Activated CD8-positive, alpha-beta memory T cell treated with anti-CD3 and anti-CD28 coated beads, Interleukin-2, amount 50 U/mL, for 48 hours (primary cell): ENCODE measurements at places on chromosomes 1 and 21.
A peak's percentile ranks its signal among the peaks of the same experiment; 100 is the strongest.

DNA sequence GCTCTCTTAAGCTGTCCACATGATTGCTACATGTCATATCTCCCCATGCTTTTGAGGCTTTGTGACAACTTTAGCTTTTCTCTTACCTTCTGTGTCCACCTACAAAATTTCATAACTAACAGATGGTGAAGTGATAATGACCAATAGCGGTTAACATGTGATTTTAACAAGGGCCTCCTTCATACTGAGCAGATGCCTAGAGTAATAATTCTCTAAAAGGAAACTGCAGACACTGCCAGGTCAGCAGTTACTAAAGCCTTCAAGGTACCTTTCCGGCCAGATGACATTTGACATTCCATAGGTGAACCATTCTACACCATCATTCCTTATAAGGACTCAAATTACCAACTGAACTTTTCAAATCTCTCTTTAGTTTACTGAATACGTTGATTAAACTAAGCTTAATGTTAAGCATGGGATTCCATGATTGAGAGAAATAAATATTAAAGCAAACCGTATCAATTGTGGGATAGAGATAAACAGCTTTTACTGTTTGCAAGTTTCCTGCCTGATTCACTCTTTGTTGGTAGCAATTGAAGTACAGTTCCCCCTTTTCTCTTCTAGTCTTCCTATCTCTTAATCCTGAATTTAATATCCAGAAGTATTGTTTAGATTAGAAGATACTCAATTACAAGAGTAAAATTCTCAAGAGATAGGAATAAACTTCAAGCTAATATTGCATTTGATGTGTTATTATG lies 205.1 kb downstream of the PLA2G4A start:
- no peak for DNase-seq

GRCh38 chr1:246544001-246544400 lies 22.1 kb downstream of the TFB2M start:
- DNase-seq = no peak

DNA sequence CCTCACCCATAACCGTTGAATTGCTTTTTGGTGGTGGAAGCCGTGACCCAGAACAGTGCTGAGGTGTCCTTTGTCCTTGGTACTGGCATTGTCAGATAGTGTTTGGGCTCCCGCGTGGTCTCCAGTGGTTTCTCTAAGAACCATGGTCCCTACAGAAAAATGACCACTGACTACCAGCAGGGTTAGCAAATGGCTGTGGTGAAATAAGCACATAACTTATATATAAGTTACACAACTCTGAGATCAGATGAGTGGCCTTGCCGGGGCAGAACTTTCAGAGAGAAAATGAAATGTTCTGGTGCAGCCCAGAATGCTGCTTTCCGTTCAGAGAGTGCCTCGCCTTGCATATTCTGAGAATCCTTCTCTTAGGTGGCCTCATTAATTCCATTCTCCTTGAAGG lies 5.0 kb downstream of the SLC37A1 start:
- DNase-seq = no peak

DNA sequence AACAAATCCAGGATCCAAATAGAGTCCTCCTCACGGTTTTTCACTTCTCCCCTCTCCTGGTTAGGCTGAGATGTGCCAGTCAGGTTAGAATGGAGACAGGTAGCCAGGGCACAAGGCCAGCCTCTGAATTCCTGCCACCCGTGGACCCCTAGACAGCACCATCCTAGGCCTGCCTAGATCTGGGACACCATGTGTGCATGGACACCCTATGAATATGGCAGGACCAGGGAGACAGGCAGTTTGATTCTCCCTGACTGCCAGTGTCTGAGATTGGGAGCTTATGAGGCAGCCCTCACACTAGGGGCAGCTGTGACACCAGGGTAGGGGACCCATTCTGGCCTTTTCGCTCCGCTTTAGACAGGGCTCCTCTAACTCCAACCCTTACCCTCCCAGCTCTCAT lies 7.5 kb downstream of the AVPR1B start:
- no peak for DNase-seq

- no peak for DNase-seq
Measured at GRCh38 chr1:158145173-158145719, 35.4 kb upstream of the CD1D start.

- DNase-seq = no peak
Measured at GRCh38 chr1:12387641-12388040, 157.8 kb downstream of the VPS13D start.

GRCh38 chr1:196361112-196361714 lies 247.0 kb downstream of the KCNT2 start:
- DNase-seq = no peak

GRCh38 chr1:197737916-197738315 lies 37.4 kb downstream of the DENND1B start:
- DNase-seq = no peak

GRCh38 chr1:209302779-209303568 lies 280.5 kb upstream of the CAMK1G start:
- no peak for DNase-seq

GRCh38 chr1:86114816-86115400 lies 41.7 kb downstream of the COL24A1 start:
- no peak for DNase-seq

- no peak for DNase-seq
Measured at GRCh38 chr1:38328278-38329035, 281.9 kb upstream of the POU3F1 start.

DNA sequence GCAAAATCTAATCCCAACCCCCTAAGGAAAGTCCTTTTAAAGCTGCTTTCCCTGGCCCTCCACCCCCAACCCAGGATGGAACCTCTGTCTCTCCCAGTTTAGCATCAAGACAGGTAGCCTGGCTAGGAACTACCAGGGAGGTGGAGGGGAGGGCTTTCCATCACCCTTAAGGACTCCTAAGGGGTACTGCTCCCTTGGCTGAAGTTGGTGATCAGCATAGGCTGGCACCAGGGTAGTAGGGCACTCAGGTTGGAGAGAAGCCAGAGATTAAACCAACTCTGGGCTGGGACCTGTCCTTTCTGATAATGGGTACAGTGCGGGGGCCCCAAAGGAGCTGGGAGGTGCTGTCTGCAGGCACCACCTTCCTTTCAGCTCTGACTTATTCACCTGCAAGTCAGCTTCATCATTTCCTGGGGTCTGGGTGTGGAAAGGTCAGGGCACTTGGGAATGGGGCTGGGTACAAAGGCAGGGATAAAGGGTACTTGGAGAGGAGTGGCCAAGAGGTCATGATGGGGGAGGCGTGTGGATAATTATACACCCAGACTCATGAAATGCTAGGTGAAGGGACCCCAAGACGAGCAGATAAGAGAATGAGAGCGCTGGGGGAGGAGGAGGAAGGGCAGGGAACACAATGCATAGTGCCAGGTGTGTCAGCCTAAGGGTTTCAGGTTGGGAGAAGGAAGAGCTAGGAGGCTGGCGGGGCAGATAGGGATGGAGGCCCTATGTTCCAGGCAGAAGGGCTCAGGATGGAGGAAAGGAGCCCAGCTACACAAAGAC lies 1.2 kb downstream of the ARHGEF2 start:
- no peak for DNase-seq

DNA sequence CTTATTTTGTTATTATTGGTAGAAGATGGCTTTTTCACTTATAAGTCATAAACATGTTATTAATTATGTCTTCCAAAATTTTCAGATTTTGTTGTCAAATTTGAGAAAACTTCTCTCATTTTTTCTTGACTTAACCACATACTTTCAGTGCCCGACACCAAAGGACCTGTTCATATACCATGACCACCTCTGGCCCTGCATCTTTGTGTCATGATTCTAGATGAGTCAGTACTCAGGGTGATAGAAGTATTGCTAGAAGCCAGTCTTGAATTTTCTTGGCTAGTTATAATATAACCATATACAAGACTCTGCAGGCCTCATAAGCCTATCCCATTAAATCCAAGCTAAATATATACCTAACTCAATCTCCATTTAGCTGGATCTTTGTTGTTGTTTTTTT lies 35.4 kb upstream of the DPH5 start:
- no peak for DNase-seq

GRCh38 chr1:177830531-177831135 lies 139.2 kb downstream of the SEC16B start:
- DNase-seq = no peak

DNA sequence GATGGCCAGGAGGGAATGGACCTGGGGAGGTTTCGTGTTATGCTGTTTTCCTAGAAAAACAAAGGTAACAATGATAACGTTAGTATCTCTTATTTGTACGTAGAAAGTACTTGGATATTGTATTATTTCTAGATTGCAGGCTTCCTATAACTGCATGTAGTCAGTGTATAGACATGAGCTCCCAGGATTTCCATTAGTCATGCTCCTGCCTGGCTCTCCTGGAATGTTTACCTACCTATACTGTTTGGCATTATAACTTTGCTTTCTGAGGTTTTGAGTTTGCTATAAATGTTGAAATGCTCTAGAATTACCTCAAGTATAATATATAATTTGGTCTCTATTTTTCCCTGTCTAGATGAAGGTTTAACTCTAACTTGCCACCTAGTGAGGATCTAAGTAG lies 66.1 kb downstream of the TTC3 start:
- DNase-seq = no peak

DNA sequence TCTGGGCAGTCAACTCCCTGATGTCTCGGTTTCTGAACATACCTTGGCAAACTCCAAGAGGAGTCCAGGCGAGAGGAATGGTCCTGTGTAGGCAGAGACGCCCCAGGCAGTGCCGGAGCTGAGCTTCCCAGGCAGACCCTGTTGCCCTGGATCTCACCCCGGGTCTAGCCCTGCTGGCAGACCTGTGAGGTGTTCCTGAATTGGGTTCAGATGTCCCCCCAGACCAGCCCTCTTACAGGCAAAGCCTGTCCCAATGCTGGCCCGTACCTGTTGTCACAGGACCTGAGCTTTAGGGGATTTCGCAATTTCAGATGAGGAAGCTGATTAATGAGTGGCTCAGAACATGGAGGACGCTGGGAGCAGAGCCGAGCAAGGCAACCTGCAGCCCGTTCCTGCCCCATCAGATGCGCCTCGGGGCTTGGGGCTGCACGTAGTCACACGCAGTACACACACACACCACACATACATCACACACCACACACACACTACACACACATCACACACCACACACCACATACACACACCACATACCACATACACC lies 38.5 kb upstream of the PDE9A start:
- DNase-seq = peak; percentile 80

GRCh38 chr1:228751360-228752098 lies 16.2 kb downstream of the RHOU start:
- DNase-seq = no peak

GRCh38 chr1:153985341-153985912 lies 712 bp downstream of the RAB13 start:
- DNase-seq = no peak

DNA sequence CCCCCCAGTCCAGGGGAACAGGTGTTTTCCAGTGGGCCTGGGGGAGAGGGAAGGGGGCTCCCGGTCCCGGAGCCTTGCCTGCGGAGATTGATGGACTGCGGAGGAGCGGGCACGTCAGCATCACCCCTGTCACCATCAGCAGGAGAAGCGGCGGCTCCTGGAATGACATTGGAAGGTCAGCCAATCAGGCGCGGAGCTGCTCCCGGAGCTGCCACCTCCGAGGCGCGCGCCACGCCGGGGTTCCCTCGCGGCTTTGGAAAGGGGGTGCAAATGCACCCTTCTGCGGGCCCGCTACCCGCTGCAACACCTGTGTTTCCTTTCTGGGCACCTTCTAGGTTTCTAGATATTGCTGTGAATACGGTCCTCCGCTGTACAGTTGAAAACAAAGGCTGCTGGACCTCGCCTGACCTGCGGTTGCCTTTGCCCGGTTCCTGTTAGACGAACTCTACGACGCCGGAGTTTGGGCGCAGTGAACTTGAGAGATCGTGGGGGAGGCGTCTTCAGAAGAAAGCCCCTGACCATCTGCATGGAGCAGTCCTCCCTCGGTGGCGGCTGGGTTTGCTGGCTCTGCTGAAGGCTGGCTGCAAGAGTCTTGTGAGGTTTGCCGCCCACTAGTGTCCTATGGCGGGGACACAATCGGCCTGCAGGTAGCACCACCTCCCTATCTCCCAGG lies 5.3 kb downstream of the DSCAM start:
- DNase-seq = no peak

GRCh38 chr1:171727778-171728177 lies 14.1 kb downstream of the VAMP4 start:
- no peak for DNase-seq

GRCh38 chr1:152013664-152014237 lies 20.1 kb upstream of the S100A10 start:
- DNase-seq = no peak

GRCh38 chr1:28159680-28160079 lies 16.8 kb downstream of the PTAFR start:
- DNase-seq = no peak

DNA sequence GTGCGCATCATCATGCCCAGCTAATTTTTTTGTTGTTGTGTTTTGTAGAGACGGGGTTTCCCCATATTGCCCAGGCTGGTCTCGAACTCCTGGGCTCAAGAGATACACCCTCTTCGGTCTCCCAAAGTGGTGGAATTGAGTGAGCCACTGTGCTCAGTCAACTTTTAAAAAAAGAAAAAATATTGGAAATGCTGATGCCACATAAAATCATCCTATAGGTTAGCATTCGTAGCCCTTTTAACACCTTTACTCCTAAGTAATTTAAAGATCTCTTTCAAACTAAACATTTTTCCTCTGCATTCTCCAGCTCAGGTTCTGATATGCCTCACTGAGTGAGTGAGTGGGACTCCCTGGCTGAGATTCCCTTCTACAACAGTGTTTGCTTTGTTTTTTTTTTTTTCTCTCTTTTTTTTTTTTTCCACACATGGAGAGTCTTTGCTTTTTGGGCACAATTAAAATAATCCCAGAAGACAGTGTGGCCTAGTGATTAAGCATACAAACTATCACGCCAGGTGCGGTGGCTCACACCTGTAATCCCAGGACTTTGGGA lies 74.0 kb downstream of the LPGAT1 start:
- no peak for DNase-seq

DNA sequence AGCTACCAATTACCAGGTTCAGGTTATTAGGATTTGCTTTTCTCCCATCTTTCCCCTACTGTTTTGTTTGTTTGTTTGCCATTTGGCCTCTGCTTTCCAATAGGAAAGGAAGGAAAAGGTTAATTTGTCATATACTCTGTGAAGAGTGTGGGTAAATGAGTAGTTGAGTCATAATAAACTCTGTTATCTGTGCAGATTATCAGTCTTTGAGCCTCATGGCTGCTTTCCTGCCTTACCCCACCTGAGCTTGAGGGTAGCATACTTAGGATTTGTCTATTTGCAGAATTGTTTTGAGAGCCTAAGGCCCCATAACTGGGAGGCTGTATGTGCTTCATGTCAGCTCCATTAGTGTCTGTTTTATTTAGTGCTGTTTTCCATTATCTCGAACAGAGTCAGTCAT lies 32.9 kb upstream of the SNX27 start:
- DNase-seq = no peak

- no peak for DNase-seq
Measured at GRCh38 chr1:157237522-157237921, 99.3 kb upstream of the ETV3 start.

DNA sequence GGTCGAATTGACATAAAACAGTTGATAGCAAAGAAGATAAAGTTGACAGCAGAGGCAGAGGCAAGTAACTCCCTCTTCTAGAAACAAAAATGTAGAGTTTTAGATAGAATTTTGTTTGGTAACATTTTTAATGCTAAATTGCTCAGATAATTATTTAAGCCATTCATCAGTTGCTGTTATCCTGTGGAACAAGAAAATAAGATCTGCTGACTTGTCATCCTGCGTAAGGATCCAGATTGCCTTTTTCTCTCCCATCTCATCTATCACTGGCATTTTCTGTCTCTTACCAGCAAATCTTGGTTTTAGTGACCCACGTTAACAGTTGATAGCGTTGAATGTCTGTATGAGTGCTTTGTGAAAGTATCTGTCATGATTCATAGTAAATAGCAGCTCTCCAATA lies 29.8 kb downstream of the SOAT1 start:
- DNase-seq = no peak
